ENCODE measurements at places on chromosomes 5 and 9. TPM values are rescaled to one million over a fixed set of nuclear protein-coding genes. Genes with fewer than 3 reads are reported as not detected.
A peak's percentile ranks its signal among the peaks of the same experiment; 100 is the strongest.

DNA sequence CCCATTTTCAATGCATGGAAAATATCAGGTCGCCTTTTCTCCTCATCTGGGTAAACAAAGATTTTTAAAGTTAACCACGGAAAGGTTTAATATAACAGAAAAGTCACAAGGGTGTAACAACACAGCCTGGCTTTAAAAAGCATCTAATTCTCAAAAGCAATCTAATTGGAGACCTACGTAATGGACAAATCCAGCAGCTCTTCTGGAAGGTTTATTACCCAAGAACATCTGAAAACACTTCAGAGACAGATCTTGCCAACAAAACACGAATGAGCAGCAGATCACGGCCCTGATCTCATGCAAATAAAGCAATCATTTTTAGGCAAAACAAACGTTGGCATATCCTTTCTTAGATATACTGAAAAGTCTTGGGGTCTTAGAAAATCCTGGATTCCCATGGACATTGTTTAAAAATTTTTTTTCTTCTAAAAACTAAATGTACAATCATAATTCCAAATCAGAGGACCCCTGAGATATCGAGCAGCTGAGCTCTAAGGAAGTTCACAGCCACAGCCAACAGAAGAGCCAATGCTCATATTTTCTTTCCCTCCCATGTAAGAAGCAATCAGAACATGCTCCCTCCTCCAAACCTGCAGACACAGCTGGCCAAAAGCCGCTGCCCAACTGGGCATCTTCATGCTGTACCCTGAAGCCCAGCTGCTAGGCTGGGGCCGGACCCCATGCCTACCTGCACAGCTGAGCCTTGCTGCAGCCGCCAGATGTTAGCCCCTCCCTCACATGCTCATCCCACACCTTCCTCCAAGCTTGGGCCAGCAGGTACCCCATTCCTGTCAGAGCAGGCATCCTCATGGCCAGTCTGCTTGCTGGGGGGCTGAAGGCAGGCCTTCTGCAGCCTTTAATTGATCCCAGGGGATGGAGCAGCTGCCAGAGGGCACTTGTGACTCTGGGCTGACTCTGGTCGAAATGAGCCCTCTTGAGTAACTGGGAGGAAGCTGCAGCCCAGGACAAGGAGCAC, 11.2 kb downstream of the ANKS6 start:
- peak; percentile 23 for ATAC-seq

GRCh38 chr9:37840560-37841194, 40.1 kb downstream of the DCAF10 start:
- no peak for ATAC-seq

GRCh38 chr5:124512236-124512635, 234.2 kb downstream of the ZNF608 start:
- no peak for ATAC-seq

SLC36A2 gene
- total RNA-seq = not detected

SPACA9 gene
- 2.6 TPM for total RNA-seq

All from gastroesophageal sphincter (tissue), 4 donors.